ENCODE measurements at places on chromosomes 4 and X.

DNA sequence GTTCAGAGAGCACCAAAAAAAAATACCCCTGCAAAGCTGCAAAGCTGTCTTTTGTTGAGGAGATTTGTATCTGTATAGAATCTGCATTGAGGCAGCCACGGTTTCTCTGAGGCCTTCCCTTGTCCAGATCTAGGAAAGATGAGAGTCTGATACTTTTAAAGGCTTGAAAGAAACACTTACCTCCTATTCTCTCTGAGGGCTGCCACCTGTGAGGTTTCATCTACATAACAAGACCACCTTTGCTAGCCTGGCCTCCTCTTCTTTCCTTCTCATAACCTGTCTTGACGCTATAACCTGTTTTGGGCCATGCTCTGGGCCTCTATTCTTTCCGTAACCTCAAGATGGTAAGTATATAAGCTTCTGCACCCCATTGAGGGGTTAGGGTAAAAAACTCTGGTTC, 779.6 kb upstream of the HTR2C start:
- DNase-seq = no peak

DNA sequence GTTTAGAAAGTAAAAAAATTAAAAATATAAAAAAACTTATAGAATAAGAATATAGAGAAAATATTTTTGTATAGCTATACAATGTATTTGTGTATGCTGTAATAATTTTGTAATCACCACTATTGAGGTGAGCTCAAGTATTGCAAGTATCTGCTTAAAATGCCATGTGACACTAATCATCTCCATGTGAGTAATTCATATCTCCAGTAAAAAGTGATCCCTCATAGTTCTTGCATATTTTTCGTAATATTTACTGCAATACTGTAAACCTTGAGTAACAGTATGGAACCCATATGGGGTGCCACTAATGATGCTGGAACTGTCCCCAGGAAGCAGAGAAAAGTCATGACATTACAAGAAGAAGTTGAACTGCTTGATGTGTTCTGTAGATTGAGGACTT, 43.2 kb upstream of the HUWE1 start:
- DNase-seq = no peak

DNA sequence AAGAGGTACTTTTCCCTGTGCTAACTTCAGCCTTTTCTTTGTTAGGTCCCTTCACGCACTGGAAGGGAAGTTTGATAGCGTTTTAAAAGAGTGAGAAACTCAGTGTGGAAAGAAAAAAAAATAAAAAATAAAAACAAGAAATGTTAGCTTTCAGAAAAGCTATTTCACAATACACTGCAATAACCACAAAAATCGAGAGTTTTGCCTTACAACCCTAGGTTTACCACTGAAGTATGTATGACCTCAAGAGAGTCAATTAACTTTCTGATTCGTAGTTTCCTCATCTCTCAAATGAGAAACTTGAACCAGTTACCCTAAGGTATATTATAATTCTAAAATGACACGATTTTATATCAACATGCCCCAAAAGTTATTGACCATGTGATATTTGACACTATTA, 93.9 kb upstream of the JADE1 start:
- no peak for DNase-seq

DNA sequence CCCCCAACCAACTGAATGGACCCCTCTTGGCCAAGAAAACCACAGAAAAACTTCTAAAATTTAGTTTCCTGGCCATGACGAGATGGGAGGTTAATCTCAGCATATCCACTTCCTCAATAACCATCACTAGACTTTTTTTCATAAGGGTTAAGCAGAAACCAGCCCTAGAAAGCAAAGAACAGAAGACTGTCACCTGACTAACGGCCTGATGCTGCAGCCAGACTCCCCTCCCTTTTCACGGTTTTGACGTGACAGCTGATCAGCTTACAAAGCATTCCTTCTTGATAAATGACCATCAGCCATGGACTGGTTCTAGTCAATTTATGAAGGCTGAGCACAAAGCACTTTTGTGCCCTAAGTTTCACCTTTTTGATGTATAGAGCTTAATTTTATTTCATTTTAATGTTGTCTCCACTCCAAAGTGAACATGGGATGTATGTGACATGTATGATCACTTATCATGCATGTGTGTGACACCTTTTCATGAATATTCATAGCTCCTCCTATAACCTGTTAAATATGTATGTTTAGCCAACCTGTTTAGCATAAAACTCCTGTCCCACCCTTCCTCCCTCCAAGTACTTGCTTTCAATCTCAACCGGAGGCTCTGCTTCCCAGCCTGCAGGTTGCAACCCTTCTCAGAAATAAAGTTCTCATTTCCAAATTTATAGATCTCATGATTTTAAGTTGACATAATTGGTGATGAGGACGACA, 56.3 kb downstream of the SERTM2 start:
- no peak for DNase-seq

DNA sequence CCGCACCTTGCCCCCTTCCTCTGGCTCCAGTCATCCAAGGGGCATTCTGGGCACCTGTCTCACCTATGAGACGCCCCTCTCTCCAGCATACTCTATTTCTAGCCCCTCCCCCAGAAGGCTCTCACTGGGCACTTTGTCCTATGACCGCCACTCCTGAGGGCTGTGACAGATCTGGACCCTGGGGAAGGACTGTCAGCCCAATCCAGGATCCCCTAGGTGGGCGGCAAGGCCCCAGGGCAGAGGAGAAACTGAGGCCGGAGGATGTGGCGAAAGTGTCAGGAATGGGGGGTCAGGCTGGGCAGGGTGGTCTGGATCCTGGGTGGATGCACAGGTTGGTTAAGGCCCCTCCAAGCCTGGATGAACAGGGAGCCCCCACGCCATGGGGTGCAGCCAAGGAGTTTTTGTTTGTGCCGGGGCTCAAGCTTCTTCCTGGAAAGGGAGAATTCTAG, 16.2 kb upstream of the NAT8L start:
- DNase-seq = no peak

DNA sequence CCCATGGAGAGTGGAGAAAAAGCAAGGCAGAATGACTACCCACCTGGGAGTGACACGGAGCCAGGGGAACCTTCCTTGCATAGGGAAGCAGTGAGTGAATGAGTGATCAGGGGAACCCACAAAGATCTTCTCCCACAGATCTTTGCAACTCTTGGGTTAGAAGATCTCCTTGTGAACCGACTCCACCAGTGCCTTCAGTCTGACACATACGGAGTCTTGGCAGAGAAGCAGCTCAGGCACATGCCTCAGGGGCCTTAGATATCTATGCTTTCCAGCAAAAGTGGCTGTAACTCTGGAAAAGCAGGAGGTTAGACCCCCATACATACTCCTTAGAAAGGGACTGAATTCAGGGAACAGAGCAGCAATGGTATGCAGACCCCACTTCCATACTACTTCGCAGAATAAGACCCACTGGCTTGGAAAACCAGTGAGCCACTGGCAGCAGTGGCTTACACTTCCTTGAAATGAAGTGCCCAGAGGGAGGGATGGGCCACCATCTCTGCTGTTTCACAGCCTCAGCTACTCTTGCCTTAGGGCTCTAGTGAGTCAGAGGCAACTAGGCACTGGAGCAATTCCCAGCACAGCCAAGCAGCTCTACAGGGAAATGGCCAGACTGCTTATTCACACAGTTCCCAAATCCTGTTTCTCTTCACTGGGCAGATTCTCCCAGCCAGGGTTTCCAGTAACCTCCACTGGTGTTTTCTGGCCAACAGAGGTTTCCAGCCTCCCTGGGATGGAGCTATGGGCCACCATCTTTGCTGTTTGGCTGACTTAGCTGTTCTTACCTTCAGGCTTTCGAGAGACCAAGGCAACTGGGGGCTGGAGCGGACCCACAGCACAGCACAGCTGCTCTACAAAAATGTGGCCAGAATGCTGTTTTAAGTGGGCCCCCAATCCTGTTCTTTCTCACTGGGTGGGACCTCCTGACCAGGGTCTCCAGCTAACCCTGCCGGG, 82.8 kb upstream of the TCEAL2 start:
- DNase-seq = no peak

DNA sequence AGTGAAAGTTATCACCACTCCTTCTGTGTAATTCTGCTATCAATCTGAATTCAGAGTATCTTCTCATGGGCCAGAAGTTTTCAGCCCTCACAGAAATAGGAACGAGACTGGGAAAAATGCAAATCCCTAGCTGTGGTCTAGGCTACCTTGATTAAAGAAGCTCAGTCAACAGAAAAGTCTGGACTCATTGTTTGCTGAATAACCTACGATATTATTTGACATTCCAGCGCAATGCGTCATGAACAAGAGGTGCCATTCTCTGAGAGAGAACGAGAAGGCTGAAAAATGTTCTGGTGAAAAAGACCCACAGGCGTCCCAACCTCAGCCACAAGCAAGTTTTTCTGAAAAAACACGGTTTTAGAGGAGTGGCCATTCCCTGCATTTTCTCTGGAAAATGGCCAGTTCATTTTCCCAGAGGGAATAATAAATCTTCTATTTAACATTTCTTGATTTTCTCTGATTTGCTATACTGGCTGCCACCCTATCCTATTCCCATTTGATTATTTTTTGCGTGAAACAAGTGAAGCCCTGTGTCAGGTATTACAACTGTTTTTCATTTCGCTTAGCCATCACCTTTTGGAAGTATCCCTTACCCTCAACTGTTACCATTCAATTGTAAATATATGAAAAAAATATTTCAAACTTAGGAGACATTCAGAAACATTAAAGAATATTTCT, 1117.6 kb upstream of the PRKX start:
- DNase-seq = no peak

- no peak for DNase-seq
Measured at GRCh38 chr4:72390409-72390808, 178.6 kb downstream of the ADAMTS3 start.

DNA sequence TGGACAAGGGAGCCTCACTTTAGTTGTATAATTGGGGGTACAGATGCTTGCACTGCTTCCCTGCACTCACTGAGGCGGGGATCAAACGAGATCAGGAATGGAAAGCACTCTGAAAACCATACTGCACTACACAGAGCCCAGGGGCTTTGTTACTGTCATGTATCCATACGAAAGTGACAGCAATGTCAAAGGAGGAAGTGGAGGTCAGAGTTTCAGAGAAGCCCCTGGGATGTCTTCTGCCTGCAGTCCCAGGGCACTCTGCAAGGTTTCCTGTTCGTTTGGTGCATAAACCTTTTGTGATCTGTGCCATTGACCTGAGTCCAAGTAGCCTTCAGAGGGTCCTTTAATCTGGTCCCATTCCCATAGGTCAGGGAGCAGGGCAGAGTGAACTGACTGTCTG, 31.2 kb downstream of the RNF175 start:
- DNase-seq = no peak

GRCh38 chr4:164765833-164766232, 11.9 kb downstream of the SMIM31 start:
- DNase-seq = no peak

DNA sequence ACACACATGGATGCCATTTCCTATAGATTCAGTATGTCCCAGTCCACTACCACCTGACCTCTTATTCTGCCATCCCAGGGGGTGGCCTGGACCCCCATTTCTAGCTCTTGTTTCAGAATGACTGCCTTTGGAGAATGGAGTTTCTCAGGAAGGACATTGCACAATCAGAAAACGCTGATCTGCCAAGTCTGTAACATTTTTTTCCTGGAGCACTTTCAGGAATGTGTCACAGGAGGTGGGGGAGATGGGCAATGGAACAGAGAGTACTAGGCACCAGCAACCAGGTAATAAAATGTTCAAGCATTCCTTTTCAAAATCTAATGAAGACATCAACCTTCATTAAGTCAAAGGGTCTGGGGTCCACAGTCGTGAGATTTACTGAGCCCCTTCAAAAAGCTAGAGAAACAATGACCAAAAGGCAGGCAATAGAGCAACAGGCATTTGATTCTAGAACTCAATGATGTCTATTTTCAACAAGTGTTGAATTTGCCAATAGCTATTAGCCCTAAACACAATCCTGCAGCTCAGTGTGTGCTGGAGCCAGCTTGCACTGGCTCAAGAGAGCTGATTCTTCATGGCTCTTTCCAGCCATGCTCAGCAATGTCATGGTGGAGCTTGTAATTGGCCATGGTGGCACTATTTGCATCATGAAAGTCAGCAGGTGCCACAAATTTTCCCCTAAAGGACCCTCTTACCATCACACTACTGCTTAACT, 87.1 kb downstream of the KDR start:
- no peak for DNase-seq

GRCh38 chrX:68490644-68491043, 8.2 kb upstream of the YIPF6 start:
- no peak for DNase-seq

DNA sequence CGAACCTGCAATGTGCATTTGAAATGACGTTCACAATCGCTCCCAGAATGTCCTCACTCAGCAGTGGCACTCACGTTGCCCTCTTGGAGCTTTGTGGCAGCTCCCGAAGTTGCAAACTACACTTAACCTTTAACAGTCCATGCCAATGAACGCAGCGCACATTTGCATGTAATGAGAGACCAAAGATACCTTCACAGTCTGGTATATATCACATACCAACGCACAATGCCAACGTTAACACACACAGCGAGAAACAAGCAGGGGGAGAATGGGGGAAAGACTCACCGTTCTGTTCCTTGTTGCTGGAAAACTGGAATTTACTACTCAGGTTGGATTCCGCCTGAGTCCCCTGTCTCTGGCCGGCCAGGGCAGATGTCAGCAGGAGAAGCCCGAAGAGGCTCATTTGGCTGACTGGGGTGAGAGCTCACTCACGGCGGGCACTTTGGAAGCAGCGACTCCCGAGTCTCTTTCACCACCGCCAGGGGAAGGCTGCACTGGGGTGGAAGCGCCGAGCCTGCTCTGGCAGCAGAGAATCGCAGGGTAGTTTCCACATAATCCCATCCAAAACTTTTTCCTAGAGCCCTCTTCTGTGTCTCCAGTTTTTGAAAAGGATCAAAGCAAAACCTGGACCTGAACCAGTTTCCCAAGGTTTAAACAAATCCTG, 966 bp downstream of the PDGFC start:
- DNase-seq = no peak

- no peak for DNase-seq
Measured at GRCh38 chrX:41482154-41482850, 35.2 kb downstream of the NYX start.

DNA sequence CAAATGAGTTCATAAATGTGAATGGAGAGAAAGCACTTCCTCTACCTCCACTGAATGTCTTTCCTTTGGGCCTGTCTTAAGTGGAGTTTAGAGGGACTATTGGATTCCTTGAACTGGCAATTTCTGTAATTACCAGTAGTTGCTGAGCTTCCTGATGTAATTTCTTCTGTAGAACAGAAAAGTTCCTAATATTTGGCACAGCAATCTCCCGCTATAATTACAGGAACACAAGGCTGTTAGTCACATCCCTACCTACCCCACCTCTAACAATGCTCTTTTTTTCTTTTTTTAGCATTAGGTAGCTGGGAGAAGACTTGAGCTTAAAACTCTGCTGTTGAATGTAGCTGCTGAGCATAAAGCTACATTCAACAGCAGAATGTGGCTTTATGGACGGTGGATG, 24.8 kb upstream of the RBPJ start:
- no peak for DNase-seq

- DNase-seq = no peak
Measured at GRCh38 chr4:177391287-177391686, 51.0 kb downstream of the AGA start.

GRCh38 chr4:35124106-35124505, 1120.2 kb downstream of the ARAP2 start:
- DNase-seq = no peak

GRCh38 chrX:96889726-96890125, 6.0 kb downstream of the RPA4 start:
- no peak for DNase-seq

Measured in NCI-H524 treated with DMSO at 0.1 percent for 48 hours (cell line).